ENCODE measurements at places on chromosomes 4 and X.

- H3K27me3 ChIP-seq, result no peaks in the 10 kb centered on the region
- no peak overlapping the region for H3K4me3 ChIP-seq
- no peak overlapping the region for H3K27ac ChIP-seq
- no peak for DNase-seq
- peaks cover 11% of the 10 kb centered on the region for H3K36me3 ChIP-seq
- peaks cover 10% of the 10 kb centered on the region for H3K4me1 ChIP-seq
These were observed 71.6 kb downstream of the ZNF827 start for GRCh38 chr4:145866991-145867390.

- no peaks in the 10 kb centered on the region for H3K4me1 ChIP-seq
- peaks cover 33% of the 10 kb centered on the region for H3K27me3 ChIP-seq
- no peak for DNase-seq
- no peak overlapping the region for H3K27ac ChIP-seq
These were observed 7.0 kb upstream of the NKX1-1 start for GRCh38 chr4:1413204-1413663.

DNA sequence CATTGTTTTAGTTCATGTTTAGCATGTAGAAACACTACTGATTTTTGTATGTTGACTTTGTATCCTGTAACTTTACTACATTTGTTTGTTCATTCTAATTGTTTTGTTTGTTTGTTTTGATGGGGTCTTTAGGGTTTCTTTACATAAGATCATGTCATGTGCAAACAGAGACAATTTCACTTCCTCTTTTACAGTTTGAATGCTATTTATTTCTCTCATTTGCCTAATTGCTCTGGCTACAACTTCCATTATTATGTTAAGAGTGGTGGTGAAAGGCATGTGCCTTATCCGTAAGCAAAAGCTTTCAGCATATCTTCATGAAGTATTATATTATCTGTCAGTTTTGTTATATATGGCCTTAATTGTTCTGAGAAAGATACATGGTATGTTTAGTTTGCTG lies 571.1 kb downstream of the PCDH7 start:
- H3K4me3 ChIP-seq, result no peak overlapping the region
- no peaks in the 10 kb centered on the region for H3K36me3 ChIP-seq
- no peak overlapping the region for H3K27ac ChIP-seq
- no peaks in the 10 kb centered on the region for H3K27me3 ChIP-seq
- H3K4me1 ChIP-seq, result peaks cover 7% of the 10 kb centered on the region
- no peak for DNase-seq

DNA sequence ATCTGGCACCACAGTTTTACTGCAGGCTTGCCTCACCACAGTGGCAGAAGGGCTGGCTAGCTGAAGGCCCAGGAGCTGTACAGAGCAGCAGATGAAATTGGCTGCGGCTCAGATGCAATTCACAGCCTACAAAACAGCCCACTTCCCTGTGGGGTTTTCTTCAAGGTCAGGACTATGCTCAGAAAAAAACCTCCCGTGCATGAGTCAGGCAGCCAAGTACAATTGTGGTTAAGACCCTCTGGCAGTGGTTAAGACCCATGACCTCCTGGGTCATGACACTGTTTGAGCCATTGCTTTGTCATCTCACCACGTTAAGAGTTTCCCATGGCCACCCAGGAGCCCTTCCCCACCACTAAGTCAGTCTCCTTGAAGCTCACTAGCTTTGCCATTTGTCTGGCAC lies 276.3 kb downstream of the HNRNPD start:
- no peaks in the 10 kb centered on the region for H3K4me1 ChIP-seq
- no peak overlapping the region for H3K27ac ChIP-seq
- no peaks in the 10 kb centered on the region for H3K36me3 ChIP-seq
- H3K4me3 ChIP-seq, result no peak overlapping the region
- peaks cover 6% of the 10 kb centered on the region for H3K27me3 ChIP-seq
- no peak for DNase-seq

GRCh38 chr4:140056015-140056414 lies 98.0 kb downstream of the MAML3 start:
- H3K27me3 ChIP-seq, result peaks cover 13% of the 10 kb centered on the region
- H3K27ac ChIP-seq, result no peak overlapping the region
- peaks cover 9% of the 10 kb centered on the region for H3K4me1 ChIP-seq
- no peak for DNase-seq
- H3K36me3 ChIP-seq, result no peaks in the 10 kb centered on the region
- no peak overlapping the region for H3K4me3 ChIP-seq

DNA sequence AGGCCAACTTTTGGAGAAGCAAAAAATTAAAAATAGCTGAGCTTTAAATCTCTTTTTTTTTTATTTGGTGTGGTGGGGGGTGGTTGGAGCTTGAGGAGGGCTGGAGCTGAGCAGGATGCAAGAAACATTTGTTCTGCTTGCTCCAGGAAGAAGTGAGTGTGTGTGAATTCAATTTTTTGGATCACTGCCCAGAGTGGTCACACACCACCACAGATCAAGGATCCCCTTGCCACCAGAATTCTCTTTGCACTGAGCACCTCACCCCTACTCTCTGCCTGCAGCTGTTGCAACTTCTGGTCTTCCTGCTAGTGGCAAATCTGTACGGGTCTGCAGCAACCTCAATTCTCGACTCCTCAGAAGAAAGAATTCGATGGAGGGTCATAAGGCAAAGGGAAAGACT lies 19.9 kb upstream of the PLP1 start:
- H3K36me3 ChIP-seq, result no peaks in the 10 kb centered on the region
- H3K27me3 ChIP-seq, result no peaks in the 10 kb centered on the region
- H3K4me3 ChIP-seq, result no peak overlapping the region
- no peaks in the 10 kb centered on the region for H3K4me1 ChIP-seq

GRCh38 chrX:23773601-23774175 lies 9.3 kb upstream of the SAT1 start:
- H3K4me3 ChIP-seq, result peak overlapping the region; percentile 65
- peak; percentile 46 for DNase-seq
- no peaks in the 10 kb centered on the region for H3K36me3 ChIP-seq
- no peaks in the 10 kb centered on the region for H3K27me3 ChIP-seq
- H3K27ac ChIP-seq, result peak overlapping the region; percentile 88
- peaks cover 3% of the 10 kb centered on the region for H3K4me1 ChIP-seq

GRCh38 chrX:40147126-40147952 lies 49.6 kb upstream of the BCOR start:
- no peaks in the 10 kb centered on the region for H3K27me3 ChIP-seq
- peak overlapping the region; percentile 20 for H3K27ac ChIP-seq
- no peak for DNase-seq

DNA sequence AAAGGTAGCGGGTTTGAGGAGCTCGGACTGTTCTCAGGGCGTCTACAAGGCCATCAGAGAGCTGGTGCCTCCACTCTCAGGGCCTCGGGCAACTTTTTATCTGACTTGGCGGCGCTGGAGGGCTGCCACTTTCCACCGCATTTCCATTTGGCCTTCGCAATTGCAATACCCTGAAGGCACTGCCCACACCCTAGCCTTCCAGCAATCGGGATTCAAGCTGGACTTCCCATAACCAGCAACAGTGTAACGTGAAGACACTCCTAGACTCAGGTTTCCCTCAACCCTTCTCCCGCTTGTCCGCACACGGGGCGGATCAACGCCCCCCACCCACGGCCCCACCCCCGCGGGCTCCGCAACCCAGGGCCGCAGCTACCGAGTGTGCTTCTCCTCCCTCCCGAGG lies 50.2 kb upstream of the BCOR start:
- peaks cover 4% of the 10 kb centered on the region for H3K4me1 ChIP-seq
- H3K36me3 ChIP-seq, result no peaks in the 10 kb centered on the region
- H3K27ac ChIP-seq, result no peak overlapping the region
- H3K4me3 ChIP-seq, result peak overlapping the region; percentile 39
- DNase-seq, result no peak

GRCh38 chr4:93670434-93670833 lies 158.1 kb upstream of the ATOH1 start:
- no peak overlapping the region for H3K4me3 ChIP-seq
- no peak overlapping the region for H3K27ac ChIP-seq
- no peak for DNase-seq

DNA sequence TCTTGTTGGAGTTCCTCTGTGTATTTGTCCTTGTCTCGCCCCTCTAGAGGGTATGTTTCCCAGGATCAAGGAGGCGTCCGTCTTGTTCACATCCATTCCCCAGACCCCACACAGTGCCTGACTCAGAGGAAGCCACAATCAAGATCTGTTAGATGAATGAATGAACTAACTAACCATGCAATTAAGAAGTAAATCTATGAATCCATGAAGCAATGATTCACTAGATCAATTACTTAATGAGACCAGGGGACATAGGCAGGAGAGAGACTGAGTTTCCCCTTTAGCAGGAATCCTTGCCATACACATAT lies 11.9 kb downstream of the BLOC1S4 start:
- no peak overlapping the region for H3K27ac ChIP-seq
- DNase-seq, result no peak
- no peaks in the 10 kb centered on the region for H3K4me1 ChIP-seq
- H3K4me3 ChIP-seq, result no peak overlapping the region
- no peaks in the 10 kb centered on the region for H3K36me3 ChIP-seq
- peaks cover 2% of the 10 kb centered on the region for H3K27me3 ChIP-seq

DNA sequence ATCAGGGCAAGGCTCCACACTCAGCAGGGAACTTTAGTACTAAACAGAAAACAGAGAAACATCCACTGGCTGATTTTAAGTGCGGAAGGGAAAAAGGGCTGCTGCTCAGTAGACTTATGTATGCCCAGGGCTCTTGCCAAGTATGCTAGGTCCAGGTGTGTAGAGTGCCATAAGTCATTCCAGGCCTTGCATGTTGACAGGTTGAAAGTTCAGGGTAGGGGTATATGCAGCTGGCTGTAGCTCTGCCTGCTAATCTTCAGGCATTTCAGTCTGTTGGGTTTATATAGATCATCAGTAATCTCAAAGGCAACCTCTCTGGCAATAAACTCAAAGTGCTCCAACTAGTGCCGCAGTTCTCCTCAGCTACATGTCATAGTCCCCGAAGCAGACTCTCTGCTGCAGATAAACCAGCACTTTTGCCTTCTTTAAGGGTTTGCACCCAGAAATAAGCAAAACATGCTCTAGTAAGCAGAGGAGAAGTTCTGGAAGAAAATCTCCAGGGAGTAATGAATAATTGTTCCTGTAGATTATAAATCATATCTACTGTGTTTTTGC lies 134.9 kb upstream of the GRIA3 start:
- DNase-seq, result no peak
- no peaks in the 10 kb centered on the region for H3K4me1 ChIP-seq
- no peaks in the 10 kb centered on the region for H3K27me3 ChIP-seq
- H3K27ac ChIP-seq, result no peak overlapping the region
- no peak overlapping the region for H3K4me3 ChIP-seq

GRCh38 chrX:154799556-154800348 lies 5.5 kb downstream of the MPP1 start:
- no peaks in the 10 kb centered on the region for H3K27me3 ChIP-seq
- H3K36me3 ChIP-seq, result no peaks in the 10 kb centered on the region
- no peak overlapping the region for H3K4me3 ChIP-seq
- DNase-seq, result no peak
- H3K27ac ChIP-seq, result no peak overlapping the region

- no peaks in the 10 kb centered on the region for H3K27me3 ChIP-seq
- H3K27ac ChIP-seq, result peak overlapping the region; percentile 88
- DNase-seq, result peak; percentile 38
- H3K4me1 ChIP-seq, result peaks cover 47% of the 10 kb centered on the region
- H3K36me3 ChIP-seq, result no peaks in the 10 kb centered on the region
- H3K4me3 ChIP-seq, result peak overlapping the region; percentile 3
These were observed 96.3 kb upstream of the ENPP6 start for GRCh38 chr4:184313702-184314659.

GRCh38 chr4:159252491-159252890 lies 149.6 kb downstream of the RAPGEF2 start:
- H3K27ac ChIP-seq, result no peak overlapping the region
- H3K4me3 ChIP-seq, result no peak overlapping the region
- peaks cover 33% of the 10 kb centered on the region for H3K36me3 ChIP-seq
- no peaks in the 10 kb centered on the region for H3K27me3 ChIP-seq

DNA sequence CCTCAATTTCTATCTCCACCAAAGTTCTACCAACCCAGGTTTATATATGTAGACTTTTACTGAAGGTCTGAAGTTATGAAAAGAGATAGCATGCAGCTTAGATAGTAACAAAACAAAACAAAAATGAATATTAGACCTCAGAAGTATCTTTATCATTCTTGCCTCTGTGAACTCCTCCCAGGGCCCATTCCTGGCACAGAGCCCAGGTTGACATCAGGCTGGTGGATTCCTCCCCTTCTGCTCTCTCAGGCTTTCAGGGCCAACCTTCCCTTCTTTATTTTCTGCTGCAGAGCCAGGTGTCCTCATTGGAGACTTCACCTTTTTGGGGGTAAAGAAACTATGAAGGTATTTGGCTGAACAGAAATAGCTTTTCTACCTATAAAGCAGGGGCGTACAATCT lies 112.8 kb upstream of the PITX2 start:
- no peak overlapping the region for H3K27ac ChIP-seq
- H3K4me1 ChIP-seq, result no peaks in the 10 kb centered on the region
- DNase-seq, result no peak

GRCh38 chrX:125532411-125533089 lies 212.9 kb downstream of the TEX13C start:
- no peak overlapping the region for H3K4me3 ChIP-seq
- no peaks in the 10 kb centered on the region for H3K4me1 ChIP-seq
- no peak overlapping the region for H3K27ac ChIP-seq
- DNase-seq, result no peak
- H3K36me3 ChIP-seq, result no peaks in the 10 kb centered on the region
- no peaks in the 10 kb centered on the region for H3K27me3 ChIP-seq

- no peaks in the 10 kb centered on the region for H3K4me1 ChIP-seq
- H3K4me3 ChIP-seq, result no peak overlapping the region
- H3K27ac ChIP-seq, result no peak overlapping the region
- H3K27me3 ChIP-seq, result no peaks in the 10 kb centered on the region
These were observed 493.4 kb downstream of the ADGRL3 start for GRCh38 chr4:61693520-61693919.

- no peak overlapping the region for H3K4me3 ChIP-seq
- DNase-seq, result no peak
- H3K36me3 ChIP-seq, result peaks cover 16% of the 10 kb centered on the region
- H3K27me3 ChIP-seq, result no peaks in the 10 kb centered on the region
These were observed 11.8 kb upstream of the TIMM8A start for GRCh38 chrX:101360390-101360789.

- DNase-seq, result no peak
- H3K4me1 ChIP-seq, result no peaks in the 10 kb centered on the region
- H3K27ac ChIP-seq, result no peak overlapping the region
- no peaks in the 10 kb centered on the region for H3K36me3 ChIP-seq
- no peak overlapping the region for H3K4me3 ChIP-seq
These were observed 93.9 kb downstream of the MID1 start for GRCh38 chrX:10526451-10526850.

DNA sequence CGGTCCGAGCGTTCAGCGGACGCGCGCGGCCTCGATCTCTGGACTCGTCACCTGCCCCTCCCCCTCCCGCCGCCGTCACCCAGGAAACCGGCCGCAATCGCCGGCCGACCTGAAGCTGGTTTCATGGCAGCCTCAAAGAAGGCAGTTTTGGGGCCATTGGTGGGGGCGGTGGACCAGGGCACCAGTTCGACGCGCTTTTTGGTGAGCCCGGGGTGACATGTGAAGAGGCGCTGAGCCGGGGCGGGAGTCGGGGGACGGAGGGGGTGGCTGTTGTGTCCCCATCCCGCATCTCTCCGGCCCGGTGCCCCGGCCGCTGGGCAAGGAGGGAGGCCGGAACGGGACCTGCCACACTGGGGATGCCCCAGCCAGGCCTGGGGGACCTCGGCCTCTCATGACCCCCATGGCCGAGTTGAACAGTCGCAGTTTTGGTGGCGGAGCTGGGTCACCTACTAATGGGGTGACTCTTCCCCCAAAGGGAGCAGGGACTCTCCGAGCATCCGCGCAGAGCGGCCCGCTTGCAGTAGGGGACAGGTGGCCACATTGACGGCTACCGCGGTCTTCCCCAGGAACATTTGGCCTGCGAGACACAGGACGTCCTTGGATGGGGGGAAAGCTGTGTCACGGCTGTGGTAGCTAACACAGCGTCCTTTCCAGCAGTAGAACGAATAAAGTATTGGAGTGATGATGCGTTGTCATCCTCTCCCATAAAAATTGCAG lies at the start of gene GK:
Gene GK, plus strand, starts transcription at position 9 of the 717 bp plus-strand sequence. Its CDS starts 115 bp downstream, at position 124.
- H3K27me3 ChIP-seq, result no peaks in the 10 kb centered on the region
- H3K36me3 ChIP-seq, result no peaks in the 10 kb centered on the region
- H3K27ac ChIP-seq, result peak within 1 kb of the TSS; percentile 99
- peaks cover 16% of the 10 kb centered on the region for H3K4me1 ChIP-seq
- DNase-seq, result no peak

Measured in memory B cell (primary cell).